Heart left ventricle (tissue), 16 donors: ENCODE measurements at places on chromosomes 7 and 10. TPM values are rescaled to one million over a fixed set of nuclear protein-coding genes. Genes with fewer than 3 reads are reported as not detected.
A peak's percentile ranks its signal among the peaks of the same experiment; 100 is the strongest.

GRCh38 chr7:139321071-139321745 lies 19.9 kb upstream of the FMC1 start:
- H3K4me1 ChIP-seq = no peaks in the 10 kb centered on the region
- no peaks in the 10 kb centered on the region for H3K36me3 ChIP-seq
- no peak for DNase-seq

- no peak overlapping the region for H3K27ac ChIP-seq
- H3K36me3 ChIP-seq = peaks cover 5% of the 10 kb centered on the region
- no peak overlapping the region for H3K4me3 ChIP-seq
These were observed 60.1 kb upstream of the GSDME start for GRCh38 chr7:24817339-24817738.

DNA sequence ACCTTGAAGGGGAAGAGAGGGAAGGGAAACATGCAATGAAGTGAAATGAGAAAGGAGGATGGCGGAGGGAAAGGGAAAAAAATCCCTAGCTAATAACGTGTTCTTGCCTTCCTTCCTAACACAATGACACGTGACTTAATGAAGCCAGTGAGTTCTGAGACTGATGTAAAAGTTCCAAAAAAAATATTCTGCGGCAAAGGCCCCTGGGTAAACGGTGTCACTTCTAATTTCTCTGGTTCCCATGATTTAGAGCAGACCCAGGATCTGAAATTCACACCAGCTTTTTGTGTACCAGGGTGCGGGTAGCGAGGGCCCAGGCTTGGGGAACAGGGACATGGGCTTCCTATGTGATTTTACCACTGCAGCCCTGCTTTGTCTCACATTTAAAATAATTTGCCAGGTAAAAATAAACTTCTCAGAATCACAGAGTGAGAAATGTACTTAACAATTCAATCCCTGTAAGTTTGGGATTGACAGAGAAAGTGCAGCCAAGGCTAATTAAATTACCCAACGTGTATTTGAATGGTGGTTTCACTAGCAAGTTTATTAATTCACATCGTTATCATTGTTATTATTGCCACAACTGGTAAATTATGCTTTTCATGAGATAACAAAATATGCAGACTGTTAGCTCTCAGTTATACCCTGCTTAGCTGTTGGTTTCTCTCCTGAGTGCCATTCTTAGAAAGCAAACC lies 182.4 kb downstream of the SEM1 start:
- H3K4me1 ChIP-seq = no peaks in the 10 kb centered on the region
- H3K4me3 ChIP-seq = no peak overlapping the region
- DNase-seq = no peak
- H3K27ac ChIP-seq = no peak overlapping the region
- H3K36me3 ChIP-seq = no peaks in the 10 kb centered on the region

GRCh38 chr7:151869109-151869428 lies 7.8 kb downstream of the PRKAG2 start:
- DNase-seq = no peak
- H3K4me3 ChIP-seq = no peak overlapping the region
- no peaks in the 10 kb centered on the region for H3K27me3 ChIP-seq
- no peaks in the 10 kb centered on the region for H3K36me3 ChIP-seq

The LIPJ gene
- not detected for total RNA-seq

GRCh38 chr7:5206686-5207085 lies 16.7 kb downstream of the WIPI2 start:
- no peak overlapping the region for H3K4me3 ChIP-seq
- no peak overlapping the region for H3K27ac ChIP-seq
- H3K27me3 ChIP-seq = no peaks in the 10 kb centered on the region
- peaks cover under 1% of the 10 kb centered on the region for H3K4me1 ChIP-seq
- DNase-seq = no peak

The AGAP5 gene
- total RNA-seq = 3.1 TPM

The ZNF488 gene
- total RNA-seq = not detected

The SEPTIN7 gene
- 205 TPM for total RNA-seq

- H3K4me1 ChIP-seq = no peaks in the 10 kb centered on the region
- DNase-seq = no peak
- no peak overlapping the region for H3K4me3 ChIP-seq
- H3K36me3 ChIP-seq = no peaks in the 10 kb centered on the region
- no peaks in the 10 kb centered on the region for H3K27me3 ChIP-seq
- no peak overlapping the region for H3K27ac ChIP-seq
These were observed 24.0 kb downstream of the IL2RA start for GRCh38 chr10:6038071-6038631.

DNA sequence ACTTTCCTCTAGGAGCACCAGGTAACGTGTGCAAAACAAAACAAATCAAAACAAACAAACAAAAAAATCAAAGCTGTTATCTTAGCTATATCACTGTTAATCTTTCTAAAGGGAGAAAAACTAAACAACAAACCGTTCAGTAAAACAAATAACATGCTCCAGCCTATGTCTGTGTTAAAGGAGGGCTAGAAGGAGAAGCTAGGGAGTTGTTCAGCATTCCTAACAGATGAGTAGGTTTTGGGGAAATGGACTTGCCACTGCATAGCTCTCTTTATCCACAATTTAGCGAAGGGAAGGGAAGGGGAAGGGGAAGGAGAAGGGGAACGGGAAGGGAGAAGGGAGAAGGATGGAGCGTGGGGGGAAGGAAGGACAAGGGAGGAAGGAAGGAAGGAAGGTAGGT lies 134.2 kb upstream of the AKR1E2 start:
- no peak overlapping the region for H3K4me3 ChIP-seq
- no peak for DNase-seq
- H3K27me3 ChIP-seq = no peaks in the 10 kb centered on the region
- H3K27ac ChIP-seq = no peak overlapping the region
- peaks cover 2% of the 10 kb centered on the region for H3K4me1 ChIP-seq
- H3K36me3 ChIP-seq = no peaks in the 10 kb centered on the region

The PIP gene
- total RNA-seq = not detected

DNA sequence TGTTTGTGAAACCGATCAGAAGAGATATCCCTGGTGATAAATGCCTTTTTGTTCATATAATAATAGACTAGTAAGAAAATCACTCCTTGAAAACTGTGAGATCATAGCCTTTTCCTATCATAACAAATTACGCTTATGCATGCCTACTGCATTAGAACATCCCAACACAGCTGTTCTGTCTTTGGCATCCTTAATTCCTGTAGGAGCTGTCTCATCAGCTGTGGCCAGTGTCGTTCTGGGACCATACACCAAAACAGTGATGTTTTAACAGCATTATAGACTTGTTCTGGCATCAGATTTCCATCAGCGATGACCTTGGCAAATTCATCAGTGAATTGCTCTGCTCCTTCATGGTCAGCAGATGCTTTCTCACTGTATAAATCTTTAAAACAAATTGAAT lies 423.6 kb upstream of the LRGUK start:
- no peak for DNase-seq
- no peaks in the 10 kb centered on the region for H3K27me3 ChIP-seq
- H3K36me3 ChIP-seq = no peaks in the 10 kb centered on the region
- H3K27ac ChIP-seq = no peak overlapping the region
- H3K4me1 ChIP-seq = no peaks in the 10 kb centered on the region
- H3K4me3 ChIP-seq = no peak overlapping the region

GRCh38 chr10:97547271-97547600 lies 25.3 kb upstream of the ANKRD2 start:
- H3K27me3 ChIP-seq = no peaks in the 10 kb centered on the region
- no peak for DNase-seq
- H3K36me3 ChIP-seq = no peaks in the 10 kb centered on the region
- no peak overlapping the region for H3K27ac ChIP-seq

- no peak overlapping the region for H3K4me3 ChIP-seq
- H3K27me3 ChIP-seq = no peaks in the 10 kb centered on the region
- H3K36me3 ChIP-seq = peaks cover 28% of the 10 kb centered on the region
These were observed 47.4 kb downstream of the PRPF18 start for GRCh38 chr10:13634207-13634606.

DNA sequence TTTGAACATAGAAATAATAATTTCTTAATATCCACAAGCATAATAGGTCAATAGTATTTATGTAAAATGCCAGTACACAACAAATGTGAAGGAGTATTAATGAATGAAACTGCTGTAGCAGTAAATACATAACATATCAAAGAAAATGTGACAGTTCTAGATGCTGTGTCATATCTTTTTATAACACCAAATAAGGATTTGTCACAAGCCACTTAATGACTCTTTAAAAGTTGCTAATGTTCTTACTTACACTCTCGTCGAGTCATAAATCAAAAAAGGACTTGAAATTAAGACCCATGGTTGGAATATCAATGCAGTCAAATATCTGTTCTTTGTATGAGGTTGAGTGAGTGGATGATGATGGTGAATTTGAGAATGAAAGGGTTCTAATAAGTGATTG lies 96.6 kb downstream of the CELF2 start:
- no peak for DNase-seq
- no peaks in the 10 kb centered on the region for H3K27me3 ChIP-seq
- H3K4me3 ChIP-seq = no peak overlapping the region
- no peaks in the 10 kb centered on the region for H3K36me3 ChIP-seq
- H3K27ac ChIP-seq = peak overlapping the region; percentile 76

The CXCL12 gene
- total RNA-seq = 130 TPM

- no peaks in the 10 kb centered on the region for H3K27me3 ChIP-seq
- no peak overlapping the region for H3K27ac ChIP-seq
- H3K4me1 ChIP-seq = no peaks in the 10 kb centered on the region
- no peaks in the 10 kb centered on the region for H3K36me3 ChIP-seq
- DNase-seq = no peak
- no peak overlapping the region for H3K4me3 ChIP-seq
These were observed 24.8 kb upstream of the TECTB start for GRCh38 chr10:112258407-112258806.

The BAMBI gene
- 15.7 TPM for total RNA-seq

DNA sequence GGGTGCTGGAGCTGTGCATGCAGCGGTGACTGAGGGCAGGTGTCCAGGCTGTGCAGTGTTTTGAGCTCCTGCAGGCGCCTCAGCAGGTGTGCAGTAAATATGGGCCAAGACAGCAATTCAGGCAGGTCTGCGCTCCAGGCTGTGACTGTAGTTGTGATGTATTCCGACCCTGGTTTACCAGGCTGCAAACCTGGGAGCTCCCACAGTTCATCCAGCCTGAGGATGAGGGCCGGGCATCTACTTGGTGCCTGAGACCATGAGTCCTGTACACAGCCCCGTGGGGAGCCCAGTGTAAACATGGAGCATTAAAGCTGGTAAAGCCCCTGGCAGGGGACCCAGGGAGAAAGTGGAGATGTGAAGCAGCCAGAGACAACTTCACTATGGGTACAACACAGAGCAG lies 82.8 kb downstream of the VOPP1 start:
- peaks cover 29% of the 10 kb centered on the region for H3K36me3 ChIP-seq
- H3K27me3 ChIP-seq = no peaks in the 10 kb centered on the region
- no peaks in the 10 kb centered on the region for H3K4me1 ChIP-seq
- no peak overlapping the region for H3K27ac ChIP-seq

The C10orf62 gene
- 0.85 TPM for total RNA-seq

The MRPS16 gene
- 104 TPM for total RNA-seq

GRCh38 chr10:90911133-90912051 lies 9.5 kb downstream of the ANKRD1 start:
- H3K27ac ChIP-seq = no peak overlapping the region
- H3K27me3 ChIP-seq = no peaks in the 10 kb centered on the region
- H3K4me1 ChIP-seq = peaks cover 3% of the 10 kb centered on the region
- no peaks in the 10 kb centered on the region for H3K36me3 ChIP-seq

The HOXA9 gene
- total RNA-seq = not detected

GRCh38 chr10:35126062-35126529 lies 550 bp upstream of the CREM start:
- H3K27me3 ChIP-seq = no peaks in the 10 kb centered on the region
- H3K36me3 ChIP-seq = no peaks in the 10 kb centered on the region
- peaks cover 24% of the 10 kb centered on the region for H3K4me1 ChIP-seq
- H3K4me3 ChIP-seq = peak overlapping the region; percentile 72
